ENCODE measurements at places on chromosomes 2 and 18.

DNA sequence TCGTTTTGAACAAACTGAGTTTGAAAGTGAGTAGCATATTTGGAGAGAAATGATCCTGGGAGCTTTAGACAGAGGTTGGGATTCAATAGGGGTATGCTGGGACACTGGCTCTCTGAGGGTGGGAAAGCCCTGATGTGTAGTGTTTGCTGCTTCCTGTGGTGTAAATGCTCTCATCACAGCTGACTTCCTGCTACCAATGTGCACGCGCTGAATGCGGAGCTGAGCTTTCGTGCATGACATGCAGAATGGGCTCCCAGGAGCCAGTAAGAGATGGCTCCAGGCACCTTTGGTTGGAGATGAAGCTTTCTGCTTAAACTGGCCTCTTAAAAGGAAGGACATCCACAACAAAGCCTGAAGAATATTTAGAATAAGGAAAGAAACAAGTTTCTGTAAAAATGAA, 224.1 kb upstream of the CCDC150 start:
- DNase-seq, result no peak

GRCh38 chr2:111050701-111051376, 69.9 kb upstream of the BCL2L11 start:
- no peak for DNase-seq

GRCh38 chr2:121242175-121242875, 42.7 kb downstream of the TFCP2L1 start:
- DNase-seq, result no peak

DNA sequence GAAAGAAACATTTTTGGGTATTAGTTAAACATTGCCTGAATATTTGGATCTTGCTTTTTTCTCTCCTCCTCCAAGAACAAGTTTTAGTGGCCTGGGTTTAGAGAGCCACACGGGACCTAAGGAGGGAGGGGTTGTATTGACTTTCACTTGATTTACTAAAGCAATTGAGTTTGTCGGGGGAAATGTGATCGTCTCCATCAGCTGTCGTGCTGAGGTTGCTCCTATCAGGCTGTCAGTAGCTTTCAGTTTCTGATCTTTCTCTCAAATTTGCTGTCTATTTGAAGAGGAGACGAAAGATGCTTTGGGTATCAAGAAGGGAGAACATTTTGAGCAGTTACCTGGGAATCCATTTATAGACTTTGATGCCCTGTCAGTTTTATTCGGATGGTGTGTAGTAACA, 106.0 kb downstream of the SETBP1 start:
- no peak for DNase-seq

DNA sequence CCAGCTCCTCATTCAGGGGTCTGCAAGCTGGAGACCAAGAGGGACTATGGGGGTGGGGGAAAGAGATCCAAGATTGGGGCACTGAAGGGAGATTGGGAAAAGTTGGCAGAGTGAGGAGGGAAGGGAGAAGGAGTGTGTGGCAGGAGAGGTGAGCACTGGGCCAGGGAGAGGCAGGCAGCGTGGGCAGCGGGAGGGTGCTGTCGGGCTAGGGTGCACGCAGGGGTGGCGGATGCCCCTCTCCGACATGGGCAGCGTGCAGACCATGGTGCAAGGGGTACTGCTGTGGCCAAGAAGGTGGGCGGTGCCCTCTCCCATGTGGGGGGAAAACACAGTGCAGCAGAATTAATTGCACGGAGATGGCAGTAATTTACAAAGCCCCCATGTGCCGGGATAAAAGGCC, 74.1 kb downstream of the CELF4 start:
- no peak for DNase-seq

GRCh38 chr18:65269375-65269774, 481.4 kb upstream of the CDH7 start:
- no peak for DNase-seq

- DNase-seq, result no peak
Observed at GRCh38 chr2:178491612-178492011, 11.4 kb downstream of the PLEKHA3 start.

DNA sequence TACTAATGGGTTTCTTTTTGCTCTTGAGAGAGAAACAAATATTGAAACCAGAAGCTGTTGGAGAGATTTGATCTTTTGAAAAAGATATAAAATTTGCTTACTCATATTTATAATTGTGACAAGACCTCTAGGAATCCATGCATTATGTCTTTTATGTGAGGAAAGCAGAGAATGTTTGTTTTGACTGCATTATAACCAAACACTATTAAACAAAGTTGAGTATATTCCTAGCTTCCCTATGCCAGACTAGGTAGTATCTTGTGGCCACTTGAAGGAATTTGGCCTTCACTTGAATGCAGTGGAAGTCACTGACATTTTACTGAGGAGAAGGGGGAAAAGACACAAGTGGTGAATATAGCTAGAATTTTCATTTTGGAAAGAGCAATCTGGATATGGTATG, 521.8 kb upstream of the ZEB2 start:
- no peak for DNase-seq

- DNase-seq, result no peak
Observed at GRCh38 chr18:13266218-13267100, 47.9 kb downstream of the LDLRAD4 start.

- no peak for DNase-seq
Observed at GRCh38 chr2:165877565-165878550, 75.7 kb downstream of the TTC21B start.

GRCh38 chr2:221124532-221125240, 447.4 kb downstream of the EPHA4 start:
- no peak for DNase-seq

- DNase-seq, result no peak
Observed at GRCh38 chr2:160666154-160667060, 172.8 kb upstream of the RBMS1 start.

- DNase-seq, result no peak
Observed at GRCh38 chr2:66576311-66576560, 141.3 kb downstream of the MEIS1 start.

DNA sequence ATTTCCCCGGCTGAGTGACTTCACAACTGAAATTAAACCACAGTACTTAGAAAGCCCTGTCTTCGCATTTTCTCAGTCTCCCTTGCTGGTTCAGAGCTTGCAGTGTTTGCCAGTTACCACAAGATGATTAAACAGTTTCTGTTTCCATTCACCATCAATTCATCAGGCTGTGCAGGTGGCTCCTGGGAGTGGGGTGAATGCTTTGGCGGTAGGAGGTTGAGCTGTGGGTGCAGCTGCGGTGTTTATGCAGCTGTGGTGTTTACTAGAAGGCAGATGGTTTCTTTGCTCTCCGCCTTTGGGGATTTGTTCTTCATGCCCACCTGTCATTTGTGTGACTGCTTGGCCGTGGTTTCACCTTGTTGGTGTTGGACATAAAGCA, 16.1 kb downstream of the ACOXL start:
- peak; percentile 34 for DNase-seq

GRCh38 chr2:38656866-38657480, 8.9 kb upstream of the GALM start:
- no peak for DNase-seq

DNA sequence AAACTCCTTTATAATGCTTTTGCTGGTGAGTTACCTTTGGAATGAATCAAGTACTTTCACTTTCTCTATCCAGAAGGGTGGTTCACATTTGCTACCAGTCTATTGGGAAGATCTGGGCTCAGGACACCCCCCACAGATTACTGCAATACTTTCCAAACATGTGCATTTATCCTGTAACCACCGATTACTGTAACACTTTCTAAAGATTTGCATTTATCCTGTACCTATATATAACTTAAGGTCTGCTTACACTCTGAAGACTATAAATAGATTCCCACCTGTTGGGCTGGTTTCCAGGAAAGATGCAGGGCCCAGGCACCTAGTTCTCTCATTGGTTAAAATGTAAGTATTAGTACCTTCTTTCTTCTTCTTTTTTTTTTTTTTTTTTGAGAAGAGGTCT, 113.0 kb upstream of the NEDD4L start:
- no peak for DNase-seq

DNA sequence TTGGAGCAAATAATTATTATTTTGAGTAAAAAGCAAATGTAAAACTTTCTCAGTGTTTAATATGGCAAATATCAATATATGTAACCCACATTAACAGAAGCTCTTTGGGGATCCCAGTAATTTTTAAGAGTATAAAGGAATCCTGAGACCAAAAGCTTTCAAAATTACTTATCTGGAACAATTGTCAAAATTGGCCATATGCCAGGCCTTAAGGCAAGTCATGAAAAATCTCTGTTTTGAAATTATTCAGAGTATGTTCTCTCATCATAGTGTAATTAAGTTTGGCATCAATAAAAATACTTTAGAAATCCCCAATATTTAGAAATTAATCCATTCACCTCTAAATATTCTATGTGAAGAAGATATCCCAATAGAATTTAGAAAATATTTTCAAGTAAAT, 225.3 kb upstream of the ARL4C start:
- no peak for DNase-seq

GRCh38 chr2:88099798-88100488, 27.9 kb downstream of the FABP1 start:
- no peak for DNase-seq

- DNase-seq, result no peak
Observed at GRCh38 chr18:63410792-63411191, 11.5 kb downstream of the VPS4B start.

- DNase-seq, result no peak
Observed at GRCh38 chr2:215657844-215658243, 222.0 kb upstream of the FN1 start.

- DNase-seq, result no peak
Observed at GRCh38 chr18:48345596-48345995, 63.6 kb downstream of the ZBTB7C start.

GRCh38 chr18:48974304-48975119, 23.7 kb upstream of the SMAD7 start:
- DNase-seq, result no peak

DNA sequence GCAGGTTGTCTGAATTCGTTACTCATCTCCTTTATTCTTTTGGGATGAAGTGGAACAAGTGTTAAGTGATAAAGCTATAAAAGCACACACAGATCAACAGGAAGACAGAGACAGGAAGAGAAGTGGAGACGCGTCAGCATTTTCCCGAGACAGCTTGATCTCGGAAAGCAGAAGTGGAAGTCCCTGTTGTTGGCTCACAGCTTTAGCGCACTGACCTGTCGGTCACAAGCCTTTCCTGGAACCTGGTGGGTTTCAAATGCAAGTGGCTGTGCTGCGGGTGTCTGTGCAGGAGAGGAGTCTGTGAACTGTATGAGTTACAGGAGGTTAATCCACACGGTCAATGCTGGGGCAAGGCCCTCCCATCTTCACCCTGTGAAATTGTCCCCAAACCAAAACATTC, 116.6 kb upstream of the PELI1 start:
- no peak for DNase-seq

DNA sequence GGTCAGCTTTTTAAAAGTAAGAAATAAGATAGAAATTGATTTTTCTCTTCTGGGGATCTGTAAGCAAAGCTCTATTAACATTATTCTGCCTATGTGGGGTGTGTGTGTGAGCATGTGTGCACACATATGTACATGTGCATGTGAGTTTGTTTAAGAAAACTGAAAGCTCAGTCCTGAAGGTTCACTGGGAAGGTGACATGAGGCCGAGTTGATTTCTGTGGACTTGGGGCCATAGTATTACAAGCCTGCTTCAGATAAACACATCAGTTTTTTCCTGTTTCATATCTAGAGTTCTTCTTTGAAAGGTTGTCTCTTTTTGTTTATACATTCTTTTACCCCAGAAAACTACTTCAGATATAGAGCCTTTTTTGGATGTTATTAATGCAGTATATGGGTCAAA, 83.4 kb downstream of the SERPINB8 start:
- no peak for DNase-seq

- peak; percentile 52 for DNase-seq
Observed at GRCh38 chr2:191675807-191676721, 1.9 kb upstream of the NABP1 start.

DNA sequence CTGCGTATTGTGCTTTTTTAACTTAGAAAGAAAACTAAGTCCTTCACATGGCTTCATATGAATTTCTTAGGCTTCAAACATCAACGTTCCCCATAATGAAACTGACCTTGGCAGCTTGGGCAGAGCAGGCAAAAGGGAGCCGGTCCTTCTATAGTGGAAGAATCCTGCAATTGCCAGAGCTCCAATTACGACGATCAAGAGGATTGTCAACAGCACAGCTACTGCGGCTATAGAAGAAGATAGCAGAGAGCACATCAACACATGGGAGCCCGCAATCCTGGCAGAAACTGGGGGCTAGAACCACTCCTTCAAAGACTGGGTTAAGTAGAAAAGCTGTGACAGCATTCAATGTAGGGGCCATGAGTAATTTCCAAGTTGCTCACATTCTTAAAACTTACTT, 69.8 kb downstream of the DHRS9 start:
- DNase-seq, result no peak

- no peak for DNase-seq
Observed at GRCh38 chr2:219571311-219572236, at the start of gene OBSL1. OBSL1 (minus strand) TSS chr2:219571539; CDS start chr2:219571232, 307 bp downstream.

DNA sequence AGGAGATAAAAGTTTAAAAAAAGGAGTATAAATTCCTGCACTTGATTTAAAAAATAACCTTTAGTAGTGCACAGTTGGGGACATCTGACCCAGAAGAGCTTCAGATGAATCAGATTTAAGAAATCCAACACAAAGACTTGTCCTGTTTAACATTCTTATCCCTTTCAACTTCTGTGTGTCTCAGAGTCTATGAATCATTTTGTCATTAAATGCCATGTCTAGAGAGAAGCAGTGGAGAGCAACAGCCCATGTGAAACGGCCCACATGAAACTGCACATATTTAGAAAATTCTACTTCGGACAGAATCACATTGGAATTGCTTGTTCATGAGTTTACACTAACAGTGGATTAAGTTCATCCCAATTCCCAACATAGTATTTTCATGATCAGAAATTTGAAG, 278.6 kb downstream of the SLC8A1 start:
- DNase-seq, result no peak

- peak; percentile 15 for DNase-seq
Observed at GRCh38 chr2:55010149-55010591, 40.1 kb downstream of the RTN4 start.

GRCh38 chr2:37389989-37390765, 45.7 kb downstream of the QPCT start:
- DNase-seq, result peak; percentile 46

GRCh38 chr18:5237083-5237722, 40.1 kb upstream of the AKAIN1 start:
- DNase-seq, result peak; percentile 4

GRCh38 chr2:172169611-172170010, 66.9 kb upstream of the DLX2 start:
- no peak for DNase-seq

- no peak for DNase-seq
Observed at GRCh38 chr2:96253006-96253405, 12.8 kb downstream of the TMEM127 start.

DNA sequence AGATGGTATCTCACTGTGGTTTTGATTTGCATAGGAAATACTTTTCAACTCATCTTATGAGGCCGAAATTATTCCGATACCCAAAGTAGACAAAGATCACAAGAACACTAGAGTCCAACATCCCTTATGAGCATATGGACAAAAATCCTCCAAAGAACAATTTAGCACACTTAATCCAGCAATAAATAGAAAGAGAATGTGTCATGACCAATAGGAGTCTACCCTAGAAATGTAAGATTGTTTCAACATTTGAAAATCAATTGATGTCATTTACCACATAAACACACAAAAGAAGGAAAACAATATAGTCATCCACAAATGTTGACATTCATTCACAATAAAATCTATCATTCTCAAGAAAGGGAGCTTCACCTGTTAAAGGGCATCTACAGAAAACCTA, 307.8 kb upstream of the SMIM21 start:
- DNase-seq, result no peak

- DNase-seq, result no peak
Observed at GRCh38 chr18:48263914-48264902, 145.0 kb downstream of the ZBTB7C start.
